A172 (cell line): ENCODE measurements at places on chromosomes 4 and X.

DNA sequence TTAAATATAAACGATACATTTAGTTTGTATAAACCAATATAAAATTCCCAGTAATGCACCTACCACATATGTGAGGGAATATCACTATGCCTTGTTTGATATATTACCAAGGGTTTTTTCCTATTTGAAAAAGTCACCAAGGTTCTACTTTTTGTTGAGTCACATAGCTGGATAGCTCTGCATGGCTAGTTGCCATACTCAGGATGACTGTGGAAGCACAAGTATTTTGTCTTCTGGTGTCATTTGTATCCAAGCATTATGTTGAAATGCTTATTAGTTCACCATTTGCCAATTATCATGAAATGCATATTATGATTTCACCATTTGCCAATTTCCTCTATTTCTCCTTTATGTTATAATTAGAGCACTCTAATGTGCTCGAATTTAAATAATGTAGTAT is 162.7 kb upstream of the TTC29 start:
- DNase-seq, result no peak

DNA sequence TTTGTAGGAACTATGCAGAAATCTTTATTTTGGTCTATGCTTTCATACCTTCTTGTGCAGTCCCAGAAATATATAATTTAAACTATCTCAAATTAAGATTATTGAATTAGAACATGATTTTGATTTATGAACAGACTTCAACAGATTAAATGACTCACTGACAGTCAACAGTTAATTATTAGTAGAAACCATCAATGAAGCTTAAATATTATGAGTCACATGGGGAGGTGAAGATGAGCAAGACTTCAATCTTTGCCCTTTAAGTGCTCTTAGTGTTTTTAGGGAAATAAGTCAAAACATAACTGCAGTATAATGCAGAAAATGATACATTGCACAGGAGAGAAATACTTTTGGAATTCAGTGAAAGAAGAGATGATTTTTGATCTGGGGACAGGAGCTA is 81.5 kb upstream of the BMP3 start:
- DNase-seq, result no peak

GRCh38 chr4:156195914-156196313 is 242.2 kb upstream of the CTSO start:
- no peak for DNase-seq

GRCh38 chr4:76716020-76716419 is 181.9 kb downstream of the SOWAHB start:
- no peak for DNase-seq

- DNase-seq, result peak; percentile 26
Observed at GRCh38 chrX:19063030-19063429, 59.2 kb downstream of the ADGRG2 start.

DNA sequence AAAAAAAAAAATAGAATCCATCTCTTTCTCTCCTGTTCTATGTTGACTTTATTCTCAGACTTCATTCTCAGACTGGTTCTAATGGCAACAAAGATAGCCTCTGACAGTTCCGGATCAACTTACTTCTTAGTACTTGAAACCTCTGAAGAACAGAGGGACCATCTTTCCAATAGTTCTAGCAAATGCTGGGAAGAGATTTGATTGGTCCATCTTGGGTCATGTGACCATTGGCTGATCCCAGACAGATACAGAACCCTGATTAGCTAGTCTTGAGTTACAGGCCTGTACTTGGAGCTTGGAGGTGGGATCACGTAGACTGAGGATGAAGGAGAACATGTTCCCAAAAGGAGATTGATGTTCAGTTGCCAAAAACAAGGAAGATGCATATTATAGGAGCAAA is 66.9 kb upstream of the STIM2 start:
- no peak for DNase-seq

- DNase-seq, result no peak
Observed at GRCh38 chr4:77820649-77821561, 1.7 kb upstream of the CNOT6L start.

DNA sequence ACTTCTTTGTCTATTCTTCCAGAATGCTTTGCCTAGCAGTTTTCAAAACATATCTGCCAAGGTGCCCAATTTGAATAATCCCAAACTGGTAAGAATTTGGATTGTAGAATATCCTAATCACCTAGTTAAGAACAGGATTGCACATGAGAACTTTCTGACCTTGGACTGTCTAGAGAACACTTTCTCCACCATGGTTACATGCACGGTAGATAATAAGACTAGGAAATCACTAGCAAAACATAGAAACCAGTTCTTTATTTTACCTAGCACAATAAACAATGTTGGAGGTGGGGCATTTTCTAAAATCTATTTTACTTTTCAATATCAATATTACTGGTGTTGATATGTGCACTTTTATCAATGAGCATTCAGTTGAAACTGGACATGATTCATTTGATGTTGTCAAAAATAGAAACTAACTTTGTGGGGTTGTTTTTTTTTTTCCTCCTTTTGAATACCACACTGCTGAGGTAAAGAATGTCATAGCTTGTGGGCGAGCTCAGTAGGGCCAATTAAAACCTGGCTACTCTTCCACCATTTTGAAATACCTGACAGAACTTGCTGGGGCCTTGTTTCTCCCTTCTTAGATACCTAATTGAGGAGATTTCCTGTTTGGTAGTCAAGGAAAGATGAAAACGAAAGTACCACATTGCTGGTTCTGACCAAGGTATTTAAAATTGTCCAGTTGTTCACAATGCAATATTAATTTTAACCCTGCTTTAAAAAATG is 10.4 kb downstream of the MID1IP1 start:
- no peak for DNase-seq

- DNase-seq, result no peak
Observed at GRCh38 chr4:86975927-86976326, 41.1 kb downstream of the AFF1 start.

- peak; percentile 72 for DNase-seq
Observed at GRCh38 chr4:2800691-2801596, 8.1 kb downstream of the SH3BP2 start.

- DNase-seq, result peak; percentile 32
Observed at GRCh38 chr4:147547314-147548056, 66.6 kb downstream of the EDNRA start.

DNA sequence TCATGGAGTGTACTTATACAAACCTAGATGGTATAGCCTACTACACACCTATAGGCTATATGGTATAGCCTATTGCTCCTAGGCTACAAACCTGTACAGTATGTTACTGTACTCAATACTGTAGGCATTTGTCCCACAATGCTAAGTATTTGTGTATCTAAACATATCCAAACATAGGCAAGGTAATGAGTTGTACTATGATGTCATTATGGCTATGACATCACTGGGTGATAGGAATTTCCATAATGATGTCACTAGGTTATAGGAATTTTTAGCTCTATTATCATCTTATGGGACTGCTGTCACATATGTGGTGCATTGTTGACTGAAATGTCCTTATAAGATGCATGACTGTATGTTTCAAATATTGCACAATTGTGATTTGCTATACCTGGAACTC is 5.5 kb upstream of the PAGE1 start:
- no peak for DNase-seq

- DNase-seq, result no peak
Observed at GRCh38 chr4:71732706-71733105, 51.2 kb downstream of the GC start.

DNA sequence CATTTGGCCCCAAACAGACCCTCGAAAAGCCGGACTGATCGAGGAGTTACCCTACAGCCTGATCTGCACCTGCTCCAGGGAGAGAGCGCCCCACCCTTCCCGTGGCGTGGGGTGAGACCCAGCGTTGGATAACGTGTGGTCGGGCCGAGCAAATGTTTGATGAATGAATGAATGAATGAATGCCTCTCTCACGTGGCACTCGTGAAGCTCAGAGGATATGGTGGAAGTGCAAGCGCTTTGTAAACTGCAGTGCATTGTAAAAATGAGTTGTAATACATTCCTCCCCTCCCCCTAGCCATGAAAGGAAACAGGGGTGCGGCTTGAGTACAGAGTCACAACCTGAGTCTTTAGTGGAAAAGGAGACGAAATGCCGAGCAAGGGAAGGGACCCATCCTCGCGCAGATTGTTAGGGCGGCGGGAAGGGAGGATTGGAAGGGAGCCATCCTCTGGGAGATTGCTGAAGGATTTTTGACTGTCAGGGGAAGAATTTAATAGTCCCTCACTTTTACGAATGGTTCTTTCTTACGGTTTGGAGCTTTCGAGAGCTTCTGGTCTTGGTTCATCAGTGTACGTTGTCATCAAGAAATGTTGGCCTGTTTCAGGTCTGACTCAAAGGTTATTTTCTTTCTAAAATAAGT is 772 bp upstream of the FBXW7 start:
- DNase-seq, result peak; percentile 54

GRCh38 chr4:153246446-153247115 is 42.3 kb downstream of the TRIM2 start:
- no peak for DNase-seq

GRCh38 chrX:63250253-63250868 is 100.8 kb downstream of the SPIN4 start:
- peak; percentile 71 for DNase-seq

DNA sequence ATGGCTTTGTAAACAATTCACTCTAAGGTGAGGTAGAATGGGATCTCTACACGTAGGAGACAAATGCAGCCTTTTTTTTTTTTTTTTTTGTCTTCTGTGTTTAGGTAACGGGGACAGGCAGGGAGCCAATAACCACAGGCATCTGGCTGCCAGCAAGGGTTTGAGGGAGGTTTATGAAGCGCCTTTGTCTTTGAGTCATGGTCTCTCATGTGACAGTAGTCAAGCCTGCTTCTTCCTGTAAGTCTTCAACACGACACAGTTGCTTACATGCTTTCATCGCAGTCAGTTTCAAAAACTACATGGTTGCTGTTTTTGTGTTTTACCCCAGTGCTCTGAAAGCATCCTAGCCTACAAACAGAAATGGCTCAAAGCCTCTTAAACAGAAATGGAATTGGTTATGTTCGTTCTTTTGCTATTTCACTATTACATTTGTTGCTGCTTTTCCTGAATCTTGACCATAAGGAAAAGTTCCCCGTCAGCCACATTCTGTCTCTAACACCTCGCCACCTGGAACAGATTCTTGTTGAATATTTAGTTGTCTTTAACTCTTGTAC is 127.8 kb upstream of the METTL14 start:
- DNase-seq, result peak; percentile 78

- peak; percentile 88 for DNase-seq
Observed at GRCh38 chr4:140756319-140757231, at the start of gene TBC1D9. Gene TBC1D9, minus strand, starts transcription at chr4:140756385. Its CDS starts 340 bp downstream, at chr4:140756045.

DNA sequence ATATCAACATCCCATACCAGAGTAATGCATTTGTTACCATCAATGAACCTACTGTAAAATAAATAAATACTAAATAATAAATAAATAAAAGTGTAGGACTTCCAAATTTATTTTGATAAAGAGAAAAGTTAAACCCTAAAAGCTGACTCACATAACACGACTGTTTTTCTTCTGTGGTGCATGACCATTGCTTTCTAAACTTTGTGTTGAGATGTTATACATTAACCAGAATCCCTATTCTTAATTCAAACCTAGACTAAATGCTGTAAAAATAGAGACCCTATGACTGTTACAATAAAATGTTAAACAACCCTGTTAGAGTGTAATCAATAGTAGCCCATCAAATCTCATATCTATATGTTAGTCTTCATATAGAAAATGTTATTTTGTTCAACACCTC is 20.9 kb upstream of the PRMT9 start:
- DNase-seq, result no peak

DNA sequence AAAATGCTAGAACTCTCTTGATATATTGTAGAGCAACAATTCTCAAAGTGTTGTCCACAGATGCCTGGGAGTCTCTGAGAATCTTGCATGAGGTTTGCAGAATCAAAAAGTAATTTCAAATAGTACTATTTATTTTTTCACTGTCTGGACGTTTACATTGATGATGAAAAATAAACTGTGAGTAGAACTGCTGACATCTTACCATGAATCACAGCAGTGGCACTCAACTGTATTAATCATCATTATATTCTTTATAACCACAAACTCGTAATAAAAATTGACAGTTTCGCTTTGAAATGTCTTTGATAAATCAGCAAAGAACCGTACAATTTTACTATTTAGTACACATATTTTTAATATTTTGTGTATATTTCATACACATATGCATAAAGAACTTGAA is 94.5 kb downstream of the NAF1 start:
- no peak for DNase-seq

- DNase-seq, result no peak
Observed at GRCh38 chrX:115449742-115450141, 111.2 kb upstream of the PLS3 start.

DNA sequence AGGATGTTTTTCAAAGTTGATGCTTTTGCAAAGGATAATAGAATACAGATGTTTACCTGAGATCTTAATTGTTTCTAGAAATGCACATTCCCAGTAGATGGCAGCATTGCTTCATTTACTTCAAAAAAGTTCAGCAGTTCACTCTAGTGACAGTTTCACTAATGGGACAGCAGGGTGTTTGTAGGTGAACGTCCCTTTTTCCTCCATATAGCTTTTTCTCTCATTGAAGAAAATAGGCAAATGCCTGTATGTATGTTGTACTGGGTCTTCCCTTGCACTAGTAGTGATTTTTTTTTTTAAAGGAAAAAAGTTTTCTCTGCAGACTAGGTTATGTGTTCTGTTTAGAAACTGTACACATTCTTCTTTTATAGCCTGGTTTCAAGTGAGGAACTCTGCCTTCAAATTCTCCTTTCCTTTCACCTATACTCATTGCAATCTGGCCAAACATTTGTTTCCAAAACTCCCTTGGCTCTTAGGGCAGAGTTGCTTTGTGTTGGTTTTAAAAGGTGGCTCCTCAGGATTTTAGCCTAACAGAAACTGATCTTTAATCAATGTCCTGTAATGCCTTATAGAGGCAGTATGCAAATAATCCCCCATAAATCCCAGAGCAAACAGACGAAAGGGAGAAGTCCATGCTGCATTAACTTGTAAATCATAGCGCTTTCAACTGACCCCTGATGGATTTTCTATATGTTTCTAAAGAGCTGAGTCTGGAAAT is 86.3 kb downstream of the EGF start:
- peak; percentile 49 for DNase-seq

DNA sequence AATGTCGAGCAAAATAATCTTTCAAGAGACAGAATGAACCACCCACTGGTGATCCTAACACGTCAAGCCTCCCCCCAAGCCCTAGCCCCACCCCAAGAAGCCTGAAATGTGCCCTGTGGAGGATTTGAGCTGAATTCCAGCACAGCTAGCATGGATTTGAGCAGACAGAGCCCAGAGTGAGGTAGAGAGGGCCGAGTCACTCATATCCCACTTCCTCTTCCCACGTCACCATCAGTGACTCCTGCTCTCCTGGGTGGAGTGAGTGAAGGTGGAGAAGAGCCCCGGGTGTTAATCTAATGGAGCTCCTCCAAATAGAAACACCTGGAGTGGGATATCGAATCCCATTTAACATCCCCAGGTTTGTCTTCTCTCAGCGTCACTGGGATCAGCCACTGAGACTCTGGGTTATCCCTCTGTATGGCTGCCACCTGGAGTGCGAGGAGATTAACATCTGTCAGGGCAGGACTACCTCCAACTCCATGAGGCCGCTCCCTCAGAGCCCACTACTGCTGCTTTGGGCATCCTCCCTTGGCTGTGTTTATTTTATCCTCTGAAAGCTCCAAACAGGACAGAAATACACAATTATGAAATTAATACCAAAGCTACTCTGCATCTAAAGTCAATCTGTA is 136.6 kb downstream of the NWD2 start:
- DNase-seq, result no peak

- no peak for DNase-seq
Observed at GRCh38 chrX:114365065-114365834, 218.6 kb upstream of the HTR2C start.
